ENCODE measurements at places on chromosomes 5 and 9. TPM values are rescaled to one million over a fixed set of nuclear protein-coding genes. Genes with fewer than 3 reads are reported as not detected.

Gene ARID3C
- not detected for total RNA-seq

Gene MROH2B
- total RNA-seq = not detected

Gene PLAC8L1
- 0.26 TPM for total RNA-seq

Gene MYO10
- 42.2 TPM for total RNA-seq

Gene MVB12B
- total RNA-seq = 5.8 TPM

Gene LHX6
- total RNA-seq = 1.1 TPM
